ENCODE measurements at places on chromosomes 12 and 14.

DNA sequence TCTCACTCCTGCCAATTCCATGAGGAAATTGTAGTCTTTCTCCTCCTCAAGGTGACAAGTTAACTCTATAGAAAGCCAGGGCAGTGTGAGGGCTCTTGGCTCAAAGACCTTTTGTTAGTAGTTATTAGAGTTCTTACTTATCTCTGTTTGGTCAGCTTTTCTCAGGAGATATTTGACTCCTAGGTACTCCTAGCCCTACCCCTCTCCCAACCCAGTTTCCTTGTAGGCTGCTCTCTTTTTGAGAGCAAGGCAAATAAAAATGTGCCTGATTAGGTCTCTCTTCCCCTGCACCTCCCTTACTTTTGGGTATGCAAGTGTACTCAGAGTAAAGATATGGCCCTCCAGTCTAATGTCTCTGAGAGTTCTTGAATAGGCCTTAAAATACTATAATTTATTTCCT is 23.8 kb downstream of the BTG1 start:
- no peak for DNase-seq

- DNase-seq: no peak
These were observed 34.1 kb upstream of the COCH start for GRCh38 chr14:30840086-30840779.

GRCh38 chr12:56590237-56590830 is 39.8 kb downstream of the BAZ2A start:
- DNase-seq: no peak

GRCh38 chr14:66070542-66071319 is 415.4 kb upstream of the CCDC196 start:
- DNase-seq: peak; percentile 7

Data from astrocyte of the spinal cord (primary cell).